ENCODE measurements at places on chromosomes 12 and 14.
A peak's percentile ranks its signal among the peaks of the same experiment; 100 is the strongest.

DNA sequence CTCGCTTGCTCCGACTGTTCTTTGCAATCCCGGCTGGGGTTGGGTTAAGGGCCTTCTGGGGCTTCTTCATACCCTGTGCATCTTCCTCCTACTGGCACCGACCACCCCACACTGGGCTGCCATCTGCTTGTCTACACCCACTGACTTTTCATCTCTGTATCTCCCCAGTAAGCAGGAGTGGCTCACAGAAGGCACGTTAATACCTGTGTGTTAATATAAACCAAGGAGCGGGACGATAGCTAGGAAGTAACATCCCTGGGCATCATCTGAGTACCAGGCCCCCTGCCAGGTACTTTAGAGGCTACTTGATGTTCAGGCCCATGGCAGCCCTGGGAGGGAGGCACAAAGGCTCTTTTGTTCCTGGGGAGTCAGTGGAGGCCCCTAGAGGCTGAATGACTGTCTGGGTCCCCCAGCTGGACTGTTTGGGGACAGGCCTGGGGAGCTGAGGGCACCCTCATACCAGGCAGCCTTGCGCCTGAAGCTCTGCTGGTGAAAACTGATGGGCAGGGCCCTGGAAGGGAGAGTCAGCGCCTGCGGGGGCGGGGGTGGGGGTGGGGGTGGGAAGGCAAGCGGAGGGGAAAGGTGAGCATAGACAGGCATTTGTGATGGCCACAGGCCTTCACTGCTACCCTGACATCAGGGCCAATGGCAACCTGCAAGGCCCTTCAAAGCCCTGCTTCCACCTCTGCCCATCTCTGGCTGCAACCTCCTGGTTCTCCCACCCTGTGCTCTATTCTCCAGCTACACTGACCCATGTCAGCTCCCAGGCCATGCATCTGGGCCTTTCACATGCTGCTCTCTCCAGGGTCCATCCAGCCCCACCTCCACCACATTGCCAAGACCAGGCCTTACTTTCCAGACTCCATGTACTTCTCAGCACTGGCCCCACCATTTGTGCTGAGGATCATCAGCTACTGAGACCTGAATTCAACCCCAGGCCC is 34.2 kb upstream of the DEGS2 start:
- no peaks in the 10 kb centered on the region for H3K36me3 ChIP-seq
- H3K4me1 ChIP-seq, result peaks cover 20% of the 10 kb centered on the region
- H3K27me3 ChIP-seq, result no peaks in the 10 kb centered on the region
- peak; percentile 37 for DNase-seq
- peak overlapping the region; percentile 89 for H3K27ac ChIP-seq

DNA sequence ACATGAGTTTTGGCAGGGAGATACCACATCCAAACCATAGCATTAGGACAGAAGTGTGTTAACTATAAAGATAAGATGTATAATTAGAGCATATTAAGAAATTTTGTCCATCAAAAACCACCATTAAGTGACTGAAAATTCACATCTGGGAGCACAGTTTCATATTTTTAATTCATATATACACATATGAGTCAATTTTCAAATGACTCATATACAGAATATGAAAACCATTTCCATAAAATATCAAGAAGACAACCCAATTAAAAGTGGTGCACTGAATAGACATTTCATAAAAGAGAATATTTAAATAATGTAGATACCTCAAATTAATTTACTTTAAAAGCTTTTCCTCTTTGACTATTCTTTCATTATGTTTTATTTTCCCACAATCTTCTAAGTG is 25.3 kb downstream of the MUCL1 start:
- no peak for DNase-seq
- H3K4me3 ChIP-seq, result no peak overlapping the region
- H3K36me3 ChIP-seq, result no peaks in the 10 kb centered on the region
- no peak overlapping the region for H3K27ac ChIP-seq
- no peaks in the 10 kb centered on the region for H3K4me1 ChIP-seq
- H3K27me3 ChIP-seq, result peaks cover 6% of the 10 kb centered on the region

DNA sequence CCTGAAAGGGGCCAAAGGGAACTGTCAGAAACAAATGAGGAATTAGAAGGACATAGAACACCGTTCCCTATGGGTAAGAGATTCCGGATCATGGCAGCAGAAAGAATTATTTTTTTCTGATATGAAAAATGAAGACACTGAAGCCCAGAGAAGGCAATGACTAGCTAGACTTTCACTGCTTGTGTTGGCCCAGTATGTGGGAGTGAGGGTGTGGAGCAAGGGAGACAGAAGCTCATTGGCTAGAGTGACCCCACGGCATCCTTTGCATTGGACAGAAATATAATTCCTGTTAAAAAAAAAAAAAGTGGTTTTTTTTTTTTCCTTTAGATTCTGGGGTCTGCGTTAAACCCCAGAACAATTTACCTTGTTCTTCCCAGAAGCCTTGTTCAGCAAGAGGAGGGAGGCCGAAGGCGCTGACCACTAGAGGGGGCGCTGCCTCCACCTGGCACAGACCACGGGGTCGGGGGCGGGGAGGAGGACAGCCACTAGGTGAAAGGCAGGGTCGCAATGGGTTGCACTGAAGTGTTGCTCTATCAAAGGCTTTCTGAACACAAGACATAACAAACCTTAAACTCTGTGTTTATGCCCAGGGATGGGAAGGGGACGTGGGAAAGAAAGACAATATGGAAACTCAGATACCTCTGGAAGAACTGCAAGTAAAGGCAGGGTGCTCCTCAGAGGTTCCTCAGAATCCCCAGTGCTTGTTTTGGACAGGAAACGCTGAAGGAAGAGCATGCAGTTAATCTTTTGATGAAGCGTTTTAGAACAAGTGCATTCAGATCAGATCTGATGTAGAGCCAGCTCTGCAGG is 156.8 kb downstream of the KCNA5 start:
- H3K36me3 ChIP-seq, result no peaks in the 10 kb centered on the region
- peaks cover 2% of the 10 kb centered on the region for H3K27me3 ChIP-seq
- no peak overlapping the region for H3K4me3 ChIP-seq
- H3K27ac ChIP-seq, result no peak overlapping the region
- peak; percentile 42 for DNase-seq

DNA sequence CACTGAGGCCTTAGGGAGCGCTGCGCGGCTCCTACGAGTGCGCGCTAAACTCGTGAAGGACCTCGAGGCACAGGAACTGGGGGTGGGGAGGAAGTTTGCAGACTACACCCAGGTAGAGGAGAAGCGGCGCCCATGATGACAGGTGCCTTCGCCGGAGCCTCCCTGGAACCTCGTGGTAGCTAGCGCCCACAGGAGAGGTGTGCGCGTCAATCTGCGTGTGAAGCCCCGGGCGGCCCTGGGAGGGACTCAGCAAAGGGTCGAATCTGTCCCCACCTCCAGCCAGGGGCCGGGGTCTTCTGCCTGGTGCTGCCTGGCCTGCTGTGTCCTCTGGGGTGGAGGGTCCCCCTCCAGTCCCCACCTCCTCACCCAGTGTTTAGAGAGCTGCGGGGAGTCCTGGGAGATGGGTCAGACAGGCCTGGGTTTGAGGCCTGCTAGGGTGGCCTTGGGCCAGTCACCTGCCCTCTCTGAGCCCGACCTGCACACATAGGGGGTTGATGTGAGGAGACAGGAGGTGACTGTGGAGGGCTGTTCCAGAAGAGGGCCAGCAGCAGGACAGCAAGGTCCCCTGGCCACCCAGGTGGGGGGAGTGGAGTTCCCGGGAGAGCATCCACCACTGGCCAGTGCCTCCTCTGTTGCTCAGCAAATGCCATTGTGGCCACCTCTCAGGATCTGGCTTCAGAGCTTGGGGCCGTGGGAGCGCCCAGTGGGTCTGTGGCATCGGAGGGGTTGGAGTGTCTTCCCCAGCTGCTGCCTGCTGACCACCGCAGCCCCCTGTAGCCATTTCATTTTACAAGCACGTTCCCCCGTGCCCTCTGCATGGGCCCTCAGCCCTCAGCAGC is 20.2 kb upstream of the KIF26A start:
- no peak overlapping the region for H3K4me3 ChIP-seq
- no peak for DNase-seq
- peaks cover 28% of the 10 kb centered on the region for H3K27me3 ChIP-seq
- no peaks in the 10 kb centered on the region for H3K36me3 ChIP-seq
- H3K27ac ChIP-seq, result no peak overlapping the region

DNA sequence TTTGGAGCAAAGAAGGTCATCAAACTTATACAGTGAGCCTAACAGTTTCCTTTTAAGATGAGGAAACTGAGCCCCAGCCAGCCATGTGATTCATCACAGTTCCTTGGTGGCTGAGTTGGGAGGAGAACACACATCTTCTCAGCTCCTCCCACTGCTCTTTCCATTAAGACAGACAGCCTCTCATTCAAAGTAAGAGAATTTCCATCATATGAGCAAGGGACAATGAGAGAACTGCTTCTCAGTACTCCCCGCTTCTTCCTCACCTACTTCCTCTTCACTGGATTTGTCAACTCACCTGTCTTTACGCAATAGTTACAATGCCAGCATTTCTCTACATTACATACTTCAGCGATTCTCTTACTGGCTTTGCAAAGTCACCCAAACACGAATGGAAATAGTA is 2.2 kb downstream of the IFNG start:
- peak overlapping the region; percentile 60 for H3K4me3 ChIP-seq
- no peak for DNase-seq
- H3K4me1 ChIP-seq, result peaks cover 36% of the 10 kb centered on the region
- peak overlapping the region; percentile 19 for H3K27ac ChIP-seq

- no peaks in the 10 kb centered on the region for H3K27me3 ChIP-seq
- no peak for DNase-seq
- H3K4me1 ChIP-seq, result peaks cover 49% of the 10 kb centered on the region
These were observed 18.6 kb downstream of the PPTC7 start for GRCh38 chr12:110564471-110564991.

DNA sequence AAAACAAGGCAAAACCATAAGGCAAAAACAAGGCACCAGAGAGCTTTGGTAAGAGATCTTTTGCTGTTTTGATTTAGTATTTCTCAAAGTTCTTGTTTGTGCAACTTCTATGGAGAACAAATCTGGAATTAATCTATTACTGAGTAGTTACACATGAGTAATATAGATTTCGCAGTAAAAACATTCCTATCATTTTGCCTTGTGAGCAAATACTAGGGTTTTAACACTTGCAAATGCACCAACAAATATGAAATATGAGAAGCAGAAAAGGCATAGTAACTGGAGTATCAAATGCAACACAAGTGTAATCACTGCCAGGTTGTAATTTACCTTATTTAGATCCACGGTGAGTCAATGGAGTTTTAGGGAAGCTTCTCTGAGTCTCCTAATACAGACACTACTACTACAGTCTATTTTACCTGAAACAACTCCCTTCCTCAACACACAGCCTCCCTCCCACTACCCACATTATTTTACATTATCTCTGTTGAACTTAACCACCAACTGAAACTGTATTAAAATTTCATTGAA is 324.1 kb downstream of the FLRT2 start:
- H3K4me1 ChIP-seq, result no peaks in the 10 kb centered on the region
- DNase-seq, result no peak
- no peak overlapping the region for H3K27ac ChIP-seq
- peaks cover 2% of the 10 kb centered on the region for H3K27me3 ChIP-seq

GRCh38 chr12:126747530-126748149 is 1519.3 kb upstream of the TMEM132C start:
- no peaks in the 10 kb centered on the region for H3K4me1 ChIP-seq
- DNase-seq, result peak; percentile 55
- H3K27me3 ChIP-seq, result no peaks in the 10 kb centered on the region
- no peak overlapping the region for H3K27ac ChIP-seq

- DNase-seq, result no peak
- H3K4me1 ChIP-seq, result no peaks in the 10 kb centered on the region
- H3K27me3 ChIP-seq, result no peaks in the 10 kb centered on the region
- H3K36me3 ChIP-seq, result no peaks in the 10 kb centered on the region
These were observed 486.1 kb downstream of the GLT1D1 start for GRCh38 chr12:129339336-129339735.

DNA sequence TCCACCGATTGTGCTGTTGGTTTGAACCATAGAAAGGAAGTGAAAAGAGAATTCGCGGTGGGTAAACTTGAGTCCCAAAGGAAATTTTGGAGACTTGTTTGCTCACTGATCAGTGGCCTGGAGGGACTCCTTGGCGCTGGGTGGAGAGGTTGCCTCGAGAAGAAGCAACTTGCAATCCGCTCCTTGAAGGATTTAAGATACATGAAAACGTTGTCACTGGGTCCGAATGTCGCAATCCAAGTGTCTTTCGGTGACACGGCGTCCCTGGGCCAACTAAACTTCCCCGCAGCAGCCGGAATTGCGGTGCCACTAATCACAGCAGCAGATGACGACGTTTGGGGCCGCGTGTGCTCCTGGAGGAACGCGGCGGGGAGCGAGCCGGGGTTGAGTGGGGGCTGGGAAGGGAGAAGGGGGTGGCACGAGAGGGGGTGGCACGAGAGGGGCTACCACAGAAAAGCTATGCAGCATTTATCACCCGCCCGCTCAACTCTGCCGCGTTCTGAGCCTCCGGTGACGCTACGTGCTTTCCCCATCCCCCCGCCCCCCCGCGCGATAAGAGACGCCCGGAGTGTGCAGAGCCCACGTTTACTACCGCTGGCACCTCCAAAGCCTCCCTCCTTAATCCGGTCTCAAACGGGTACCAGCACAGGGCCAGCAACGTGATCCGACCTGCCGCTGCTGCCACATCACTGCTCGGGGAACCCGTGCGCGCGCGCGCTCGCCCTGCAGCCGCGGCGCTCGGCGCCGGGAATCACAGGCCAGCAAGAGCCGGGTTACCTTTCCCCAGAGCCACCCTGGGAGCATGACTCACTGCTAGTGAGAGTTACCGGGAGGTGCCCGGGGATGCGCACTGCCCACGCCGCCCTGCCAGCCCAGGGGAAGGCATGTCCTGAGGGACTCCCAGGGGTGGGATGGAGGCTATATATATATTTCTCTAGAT is 833 bp upstream of the BHLHE41 start:
- H3K36me3 ChIP-seq, result no peaks in the 10 kb centered on the region
- H3K27ac ChIP-seq, result no peak overlapping the region
- H3K4me3 ChIP-seq, result peak overlapping the region; percentile 76
- H3K27me3 ChIP-seq, result peaks cover 83% of the 10 kb centered on the region
- peak; percentile 37 for DNase-seq

- no peaks in the 10 kb centered on the region for H3K27me3 ChIP-seq
- no peak for DNase-seq
- no peaks in the 10 kb centered on the region for H3K4me1 ChIP-seq
- H3K4me3 ChIP-seq, result no peak overlapping the region
- H3K36me3 ChIP-seq, result no peaks in the 10 kb centered on the region
These were observed 393.3 kb upstream of the RPL10L start for GRCh38 chr14:47044841-47045240.

DNA sequence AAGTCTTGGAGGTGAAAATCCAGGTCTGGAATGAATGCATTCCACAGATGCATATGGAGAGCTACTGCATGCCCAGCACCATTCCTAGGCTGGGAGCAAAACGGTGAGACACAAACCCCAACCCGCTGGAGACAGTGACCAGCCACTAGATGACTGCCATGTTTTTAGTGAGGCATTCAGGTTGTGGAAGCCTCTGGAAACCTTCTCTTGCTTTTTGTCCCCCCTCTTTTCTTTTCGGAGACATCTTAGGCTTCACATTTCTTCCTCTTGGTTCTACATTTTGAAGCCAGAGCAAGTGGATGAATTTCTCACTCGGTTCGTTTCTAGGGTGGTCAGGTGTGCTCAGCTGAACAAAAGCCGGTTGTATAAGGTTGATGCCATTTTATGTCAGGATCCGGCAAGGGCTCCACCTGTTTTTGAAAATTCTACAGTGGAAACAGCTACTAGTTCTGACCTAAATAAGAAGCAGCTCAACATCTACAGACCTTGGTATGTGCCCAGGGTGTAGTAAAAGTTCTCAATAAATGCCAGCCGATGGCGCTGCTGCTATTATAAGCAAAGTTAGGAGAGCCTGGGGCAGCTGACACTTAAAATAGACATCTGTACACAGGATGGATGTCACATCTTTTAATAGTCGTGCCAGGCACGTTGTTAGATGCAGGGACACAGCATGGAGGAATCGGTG is 1.8 kb upstream of the ZNF839 start:
- H3K4me3 ChIP-seq, result peak overlapping the region; percentile 87
- peak overlapping the region; percentile 88 for H3K27ac ChIP-seq
- H3K4me1 ChIP-seq, result peaks cover 60% of the 10 kb centered on the region
- no peaks in the 10 kb centered on the region for H3K27me3 ChIP-seq
